CD8-positive, alpha-beta memory T cell (primary cell): ENCODE measurements at places on chromosomes 1 and 21. TPM values are rescaled to one million over a fixed set of nuclear protein-coding genes. Genes with fewer than 3 reads are reported as not detected.

The SDHC gene
- 226 TPM for total RNA-seq

The EXO1 gene
- total RNA-seq: 65.8 TPM

The OR2AK2 gene
- not detected for total RNA-seq

DNA sequence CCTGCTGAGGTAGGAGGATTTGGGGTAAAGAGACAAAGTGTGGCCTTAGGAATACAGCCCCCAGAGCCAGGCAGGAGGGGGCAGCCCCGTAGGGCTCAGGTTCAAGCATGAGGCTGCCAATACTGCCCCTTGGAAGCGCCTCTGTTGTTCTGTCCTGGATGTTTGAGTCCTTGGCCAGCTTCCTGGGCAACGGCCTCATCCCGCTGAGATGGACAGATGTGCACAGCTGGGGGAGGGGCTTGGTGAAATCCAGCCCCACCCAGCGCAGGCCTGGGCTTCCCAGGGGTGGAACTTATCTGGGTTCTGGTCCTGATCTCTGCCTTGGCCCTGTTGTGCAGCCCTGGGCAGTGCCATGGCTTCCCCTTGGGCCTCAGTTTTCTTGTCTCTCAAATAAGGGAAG lies 34.8 kb upstream of the MAN1C1 start:
- H3K27me3 ChIP-seq: no peaks in the 10 kb centered on the region
- no peak overlapping the region for H3K27ac ChIP-seq
- H3K4me3 ChIP-seq: no peak overlapping the region
- H3K4me1 ChIP-seq: peaks cover 6% of the 10 kb centered on the region
- DNase-seq: no peak

GRCh38 chr1:99240621-99241020 lies 23.7 kb upstream of the PLPPR4 start:
- no peaks in the 10 kb centered on the region for H3K27me3 ChIP-seq
- H3K36me3 ChIP-seq: no peaks in the 10 kb centered on the region
- H3K4me1 ChIP-seq: no peaks in the 10 kb centered on the region
- DNase-seq: no peak

- no peak overlapping the region for H3K27ac ChIP-seq
- H3K27me3 ChIP-seq: no peaks in the 10 kb centered on the region
- no peak overlapping the region for H3K4me3 ChIP-seq
- H3K4me1 ChIP-seq: no peaks in the 10 kb centered on the region
These were observed 19.5 kb upstream of the SRP9 start for GRCh38 chr1:225757927-225758656.

- no peaks in the 10 kb centered on the region for H3K4me1 ChIP-seq
- H3K36me3 ChIP-seq: no peaks in the 10 kb centered on the region
- H3K27me3 ChIP-seq: peaks cover 16% of the 10 kb centered on the region
- no peak within 1 kb of the TSS for H3K27ac ChIP-seq
- no peak within 1 kb of the TSS for H3K4me3 ChIP-seq
- peak; percentile 43 for DNase-seq
These were observed at the start of gene HEYL for GRCh38 chr1:39639305-39640130. HEYL (minus strand) TSS chr1:39639643; CDS start chr1:39639625, 18 bp downstream.

GRCh38 chr1:194117582-194117981 lies 931.2 kb upstream of the B3GALT2 start:
- DNase-seq: no peak
- H3K27ac ChIP-seq: no peak overlapping the region
- H3K4me3 ChIP-seq: no peak overlapping the region
- no peaks in the 10 kb centered on the region for H3K4me1 ChIP-seq
- H3K27me3 ChIP-seq: no peaks in the 10 kb centered on the region

DNA sequence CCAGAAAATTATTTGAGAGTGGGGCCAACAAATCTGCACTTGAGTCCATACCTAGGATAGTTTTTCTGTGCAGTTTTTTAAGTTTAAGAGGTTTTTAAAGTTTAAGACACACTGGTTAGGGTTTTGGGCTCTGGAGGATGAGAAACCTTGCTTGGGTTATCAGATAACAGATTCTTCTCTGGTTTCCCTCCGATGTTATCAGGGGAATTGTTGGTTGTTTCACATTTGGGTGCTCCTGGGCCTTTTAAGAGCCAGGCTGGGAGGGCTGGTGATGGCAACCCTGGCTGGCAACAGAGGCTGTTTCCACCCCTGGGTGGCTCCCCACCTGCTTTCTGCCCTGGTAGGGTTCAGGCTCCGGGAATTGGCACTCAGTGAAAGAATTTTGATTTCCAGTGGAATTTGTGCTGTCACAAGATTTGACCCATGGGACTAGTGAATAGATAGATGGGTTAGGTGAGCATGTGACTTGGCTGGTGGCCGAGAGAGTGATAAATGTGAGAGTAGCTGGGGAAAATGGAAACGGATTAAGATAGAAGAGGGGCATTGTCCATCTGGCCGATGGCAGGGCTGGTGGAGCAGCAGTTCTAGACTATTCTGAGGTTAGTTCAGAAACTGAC lies 14.8 kb downstream of the VANGL1 start:
- H3K4me3 ChIP-seq: no peak overlapping the region
- H3K36me3 ChIP-seq: no peaks in the 10 kb centered on the region
- no peak for DNase-seq

- H3K4me3 ChIP-seq: no peak overlapping the region
- DNase-seq: no peak
- no peaks in the 10 kb centered on the region for H3K27me3 ChIP-seq
- H3K27ac ChIP-seq: no peak overlapping the region
These were observed 35.5 kb upstream of the ZC3H12A start for GRCh38 chr1:37438869-37439343.

DNA sequence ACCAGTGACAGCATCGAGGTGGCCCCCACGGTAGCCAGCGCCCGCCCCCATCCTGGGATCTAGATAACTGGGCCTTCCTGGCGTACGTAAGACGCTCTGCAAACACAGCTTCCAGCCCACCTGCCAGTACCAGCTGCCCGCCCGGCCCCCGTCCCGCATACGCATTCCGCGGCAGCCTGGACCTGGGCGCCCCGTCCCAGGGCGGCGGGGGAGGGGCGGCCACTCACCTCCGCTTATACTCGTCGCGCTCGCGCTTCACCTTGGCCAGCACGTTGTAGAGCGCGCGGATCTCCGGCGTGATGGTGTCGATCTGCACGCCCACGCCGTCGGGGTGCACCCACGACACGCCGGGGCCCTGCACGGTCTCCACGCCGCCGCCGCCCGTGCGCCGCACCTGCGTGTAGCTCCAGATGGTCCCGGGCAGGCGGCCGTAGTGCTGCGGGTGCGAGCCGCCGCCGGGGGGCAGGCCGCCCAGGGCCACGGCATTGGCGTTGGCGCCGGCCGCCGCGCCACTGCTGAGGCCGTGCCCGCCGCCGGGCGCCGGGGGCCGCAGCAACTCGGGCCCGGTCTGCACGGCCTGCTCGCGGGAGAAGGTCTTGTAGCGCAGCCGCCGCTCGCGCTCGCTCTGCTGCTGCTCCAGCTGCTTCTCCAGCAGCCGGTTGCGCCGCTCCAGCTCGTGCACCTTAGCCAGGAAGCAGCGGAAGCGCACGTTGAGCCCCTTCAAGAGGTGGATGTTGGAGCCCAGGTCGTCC lies 859 bp downstream of the IFFO2 start:
- no peaks in the 10 kb centered on the region for H3K36me3 ChIP-seq
- peak; percentile 45 for DNase-seq
- H3K4me3 ChIP-seq: peak overlapping the region; percentile 69
- no peaks in the 10 kb centered on the region for H3K27me3 ChIP-seq
- peak overlapping the region; percentile 60 for H3K27ac ChIP-seq
- peaks cover 60% of the 10 kb centered on the region for H3K4me1 ChIP-seq

GRCh38 chr1:213723187-213723586 lies 264.6 kb upstream of the PROX1 start:
- no peak for DNase-seq
- H3K36me3 ChIP-seq: no peaks in the 10 kb centered on the region
- H3K27me3 ChIP-seq: no peaks in the 10 kb centered on the region
- H3K27ac ChIP-seq: no peak overlapping the region
- no peaks in the 10 kb centered on the region for H3K4me1 ChIP-seq

DNA sequence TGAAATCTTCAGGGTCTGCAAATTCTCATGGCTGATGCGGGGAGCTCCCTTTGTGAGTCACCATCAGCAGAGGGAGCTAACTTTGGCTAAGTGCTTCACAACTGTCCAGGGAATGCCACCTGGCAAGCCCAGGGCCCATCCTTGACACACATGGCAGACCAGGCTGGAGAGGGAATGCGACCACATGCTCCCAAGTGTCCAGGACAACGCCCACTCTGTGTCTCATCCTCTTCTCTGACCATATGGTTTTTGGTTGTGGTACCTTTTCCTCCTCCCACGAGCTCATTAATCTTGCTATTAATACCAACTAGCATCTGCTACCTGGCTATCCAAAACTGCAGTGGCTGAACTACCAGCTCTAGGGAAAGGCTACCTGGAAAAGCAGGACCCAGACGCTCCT lies 37.1 kb upstream of the CLSTN1 start:
- no peaks in the 10 kb centered on the region for H3K36me3 ChIP-seq
- H3K4me1 ChIP-seq: no peaks in the 10 kb centered on the region
- no peak for DNase-seq
- H3K27me3 ChIP-seq: no peaks in the 10 kb centered on the region
- H3K4me3 ChIP-seq: no peak overlapping the region
- no peak overlapping the region for H3K27ac ChIP-seq

DNA sequence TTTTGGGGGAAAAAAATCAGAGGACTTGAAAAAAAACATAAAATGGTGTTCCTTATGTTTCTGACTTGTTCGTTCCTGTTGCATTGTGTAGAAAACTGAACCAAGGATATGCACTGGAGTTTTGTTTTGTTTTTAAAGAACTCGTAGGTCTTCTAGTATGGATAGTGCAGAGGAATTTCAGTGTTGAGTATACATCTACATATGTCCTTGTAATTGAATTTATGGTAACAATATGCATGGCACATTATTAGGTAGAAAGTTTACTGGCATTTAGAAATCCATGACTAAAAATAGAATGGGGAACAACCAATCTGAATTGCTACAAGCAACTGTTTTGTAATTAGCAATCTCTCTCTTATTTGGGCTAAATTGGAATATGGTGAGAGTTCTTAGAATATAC lies 188.3 kb upstream of the ZRANB2 start:
- H3K4me1 ChIP-seq: no peaks in the 10 kb centered on the region
- DNase-seq: no peak
- H3K27ac ChIP-seq: no peak overlapping the region
- H3K36me3 ChIP-seq: no peaks in the 10 kb centered on the region
- no peak overlapping the region for H3K4me3 ChIP-seq

DNA sequence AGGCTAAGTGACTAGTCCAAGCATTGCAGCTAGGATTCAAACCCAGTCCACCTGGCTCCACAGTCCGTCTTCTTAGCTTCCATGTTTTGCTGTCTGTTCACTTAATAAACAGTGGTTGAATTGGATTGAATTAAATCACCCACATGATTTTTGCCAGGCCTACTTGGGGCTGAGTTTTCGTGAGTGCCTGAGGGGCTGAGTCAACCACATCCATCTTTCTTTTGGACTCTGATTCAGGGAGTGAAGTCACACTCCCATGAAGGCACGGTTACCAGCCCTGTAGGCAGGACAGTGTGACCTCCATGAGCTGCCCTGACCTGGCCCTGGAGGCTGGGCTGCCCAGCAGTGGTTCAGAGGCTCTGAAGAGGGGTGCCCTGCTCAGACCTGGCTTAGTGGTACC lies 123.7 kb downstream of the ACTL8 start:
- DNase-seq: no peak
- no peaks in the 10 kb centered on the region for H3K27me3 ChIP-seq
- no peaks in the 10 kb centered on the region for H3K36me3 ChIP-seq
- no peak overlapping the region for H3K4me3 ChIP-seq
- H3K4me1 ChIP-seq: no peaks in the 10 kb centered on the region
- no peak overlapping the region for H3K27ac ChIP-seq

DNA sequence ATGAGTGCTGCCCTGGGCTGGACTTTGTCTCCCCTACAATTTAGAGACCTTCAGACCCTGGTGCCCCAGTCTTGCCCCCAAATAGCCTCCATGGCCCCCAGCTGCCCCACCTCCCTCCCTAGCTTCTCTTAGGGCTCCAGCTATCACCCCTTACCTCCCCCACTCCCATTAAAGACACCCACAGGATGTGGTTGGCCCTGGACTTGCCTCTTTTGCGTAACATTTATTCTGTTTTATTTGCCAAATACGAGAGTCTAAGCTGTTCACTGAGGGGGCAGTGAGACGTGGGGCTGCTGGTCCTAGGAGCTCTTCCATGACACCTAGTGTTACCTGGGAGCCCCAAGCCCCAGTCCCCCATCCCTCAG lies 4.5 kb downstream of the ZC3H12A start:
- H3K4me3 ChIP-seq: peak overlapping the region; percentile 99
- H3K4me1 ChIP-seq: peaks cover 49% of the 10 kb centered on the region
- H3K36me3 ChIP-seq: peaks cover 59% of the 10 kb centered on the region
- peak overlapping the region; percentile 98 for H3K27ac ChIP-seq

- no peak overlapping the region for H3K27ac ChIP-seq
- H3K4me3 ChIP-seq: no peak overlapping the region
- no peaks in the 10 kb centered on the region for H3K27me3 ChIP-seq
These were observed 138.8 kb upstream of the RUNX3 start for GRCh38 chr1:25068829-25069228.

- no peak overlapping the region for H3K4me3 ChIP-seq
- no peak overlapping the region for H3K27ac ChIP-seq
- no peaks in the 10 kb centered on the region for H3K36me3 ChIP-seq
These were observed 77.7 kb downstream of the CYYR1 start for GRCh38 chr21:26495283-26495849.

DNA sequence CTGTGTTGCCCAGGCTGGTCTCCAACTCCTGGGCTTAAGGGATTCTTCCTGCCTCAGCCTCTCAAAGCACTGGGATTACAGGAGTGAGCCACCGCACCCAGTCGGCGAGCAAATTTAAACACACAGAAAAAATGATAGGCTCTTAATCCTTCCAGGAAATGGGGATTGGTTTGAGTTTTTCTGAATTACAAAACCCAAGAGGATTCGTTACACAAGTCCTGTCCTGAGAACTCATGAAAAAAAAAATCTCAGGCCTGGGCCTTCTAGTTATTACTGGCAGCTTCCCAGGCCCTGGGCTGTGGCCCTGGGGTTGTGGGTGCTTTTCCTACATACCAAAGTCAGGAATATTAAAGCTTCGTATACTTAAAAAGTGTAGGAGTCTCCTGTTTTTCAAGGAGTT lies 6.3 kb upstream of the IFNGR2 start:
- no peaks in the 10 kb centered on the region for H3K36me3 ChIP-seq
- no peaks in the 10 kb centered on the region for H3K4me1 ChIP-seq
- DNase-seq: no peak
- H3K4me3 ChIP-seq: no peak overlapping the region
- H3K27ac ChIP-seq: no peak overlapping the region
